ENCODE measurements at places on chromosomes 2 and 18.

DNA sequence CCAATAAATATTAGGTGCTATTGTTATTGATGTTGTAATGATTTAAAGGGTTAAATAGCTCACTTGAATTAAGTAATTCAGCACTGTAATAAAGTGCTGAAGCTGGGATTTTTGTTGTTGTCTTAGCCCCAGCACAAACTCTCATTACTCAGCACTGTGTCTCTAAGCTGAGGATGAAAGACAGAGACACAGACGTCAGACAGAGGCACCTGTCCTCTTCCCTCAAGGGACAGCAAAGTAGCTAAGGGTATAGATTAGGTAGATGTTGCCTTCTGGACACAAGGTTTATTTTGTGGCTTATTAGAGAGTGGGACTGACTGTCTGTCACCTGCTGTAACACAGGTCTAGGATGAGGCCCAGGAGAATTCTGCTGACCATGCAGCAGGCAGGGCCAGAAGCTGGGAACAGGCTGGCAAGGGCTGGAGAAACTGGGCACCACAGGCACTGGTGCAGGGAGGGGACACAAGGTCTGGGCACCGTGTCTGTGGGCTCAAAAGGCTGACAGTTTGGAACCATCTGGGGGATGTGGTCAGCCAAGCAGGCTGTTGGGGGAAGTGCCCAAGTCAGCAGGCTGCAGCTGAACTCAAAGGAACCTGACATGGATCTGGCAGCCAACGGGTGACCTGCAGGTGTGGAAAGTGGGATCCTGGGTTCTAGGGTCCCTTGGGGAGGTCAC lies 20.0 kb upstream of the PTPN4 start:
- DNase-seq: no peak

DNA sequence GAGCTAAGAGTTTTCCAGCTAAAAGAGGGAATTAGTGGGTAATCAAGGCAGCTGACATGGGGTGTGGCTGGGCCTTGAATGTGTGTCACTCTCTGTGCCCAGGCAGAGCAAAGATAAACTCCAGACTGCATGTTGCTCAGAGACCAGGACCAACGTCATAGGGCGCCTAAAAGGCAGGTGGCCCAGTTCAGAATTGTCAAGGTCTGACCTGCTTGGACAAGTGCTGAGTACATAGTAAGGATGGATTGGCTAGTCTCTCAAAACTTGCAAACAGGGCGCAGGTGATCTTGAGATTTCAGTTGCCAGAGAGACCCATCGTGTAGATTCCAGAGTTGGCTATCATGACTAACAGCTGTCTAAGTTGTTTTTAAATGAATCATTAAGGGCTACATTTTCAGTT lies 19.0 kb downstream of the CLUL1 start:
- no peak for DNase-seq

DNA sequence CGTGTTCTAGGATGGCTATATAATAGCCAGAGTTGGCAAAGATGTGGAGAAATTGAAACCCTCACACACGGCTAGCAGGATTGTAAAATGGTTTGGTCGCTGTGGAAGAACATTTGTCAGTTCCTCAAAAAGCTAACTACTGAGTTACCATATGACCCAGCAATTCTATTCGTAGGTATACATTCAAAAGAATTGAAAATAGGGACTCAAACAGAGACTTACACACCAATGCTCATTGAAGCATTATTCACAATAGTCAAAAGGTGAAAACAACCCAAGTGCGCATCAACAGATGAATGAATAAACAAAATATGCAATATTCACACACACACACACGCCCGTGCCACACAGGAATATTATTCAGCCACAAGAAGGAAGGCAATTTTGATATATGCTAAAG lies 98.7 kb downstream of the PLA2R1 start:
- DNase-seq: no peak

- no peak for DNase-seq
Measured at GRCh38 chr2:32788114-32788513, 158.6 kb upstream of the LTBP1 start.

DNA sequence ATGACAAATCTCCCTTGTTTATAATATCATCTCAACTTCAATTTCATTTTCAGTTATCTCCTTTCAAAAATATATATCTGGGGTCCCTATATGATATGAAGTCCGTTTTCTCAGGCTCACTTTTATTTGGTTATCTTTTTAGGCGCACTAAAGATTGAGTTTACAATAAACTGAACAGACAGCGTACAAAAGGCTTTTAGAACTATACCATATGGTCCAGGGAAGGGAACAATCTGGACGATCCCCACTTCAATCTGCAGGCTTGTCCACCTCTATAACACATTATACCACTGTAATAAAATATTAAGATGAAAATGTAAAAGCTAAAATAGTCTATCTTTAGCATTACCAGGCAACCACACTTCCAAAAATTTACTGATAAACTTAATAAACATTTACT lies 289.9 kb downstream of the ZEB2 start:
- DNase-seq: no peak

- DNase-seq: no peak
Measured at GRCh38 chr2:36404318-36404717, 48.7 kb downstream of the CRIM1 start.

GRCh38 chr18:61683856-61684255 lies 209.0 kb downstream of the RNF152 start:
- no peak for DNase-seq

GRCh38 chr2:224359569-224359968 lies 42.3 kb downstream of the FAM124B start:
- no peak for DNase-seq

GRCh38 chr2:50290718-50291117 lies 741.2 kb downstream of the NRXN1 start:
- DNase-seq: no peak

- DNase-seq: no peak
Measured at GRCh38 chr2:38605298-38605830, 2.6 kb upstream of the HNRNPLL start.

GRCh38 chr2:122167515-122167914 lies 412.1 kb downstream of the TSN start:
- no peak for DNase-seq

DNA sequence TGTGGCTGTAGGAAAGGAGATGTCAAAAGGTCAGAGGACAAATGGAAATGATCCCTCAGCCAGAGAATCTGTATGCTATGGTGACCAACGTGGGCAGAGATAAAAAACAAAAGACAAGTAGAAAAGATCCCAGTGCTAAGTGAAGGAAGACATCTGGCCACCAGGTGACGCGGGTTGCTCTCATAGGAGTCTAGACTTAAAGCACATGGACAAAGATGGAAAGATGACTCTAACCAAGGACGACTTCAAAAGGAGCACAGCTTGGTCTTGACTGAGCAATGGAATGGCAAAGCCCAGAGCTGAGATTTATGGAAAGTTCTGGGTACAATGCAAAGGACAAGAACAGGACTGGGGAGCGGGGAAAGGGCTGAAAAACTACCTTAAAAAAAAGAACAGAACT lies 96.8 kb downstream of the CLIP4 start:
- DNase-seq: no peak

- no peak for DNase-seq
Measured at GRCh38 chr2:28567061-28567471, 71.2 kb downstream of the PLB1 start.

- no peak for DNase-seq
Measured at GRCh38 chr2:239692362-239692851, 291.6 kb upstream of the HDAC4 start.

- no peak for DNase-seq
Measured at GRCh38 chr2:37466533-37467222, 122.2 kb downstream of the QPCT start.

DNA sequence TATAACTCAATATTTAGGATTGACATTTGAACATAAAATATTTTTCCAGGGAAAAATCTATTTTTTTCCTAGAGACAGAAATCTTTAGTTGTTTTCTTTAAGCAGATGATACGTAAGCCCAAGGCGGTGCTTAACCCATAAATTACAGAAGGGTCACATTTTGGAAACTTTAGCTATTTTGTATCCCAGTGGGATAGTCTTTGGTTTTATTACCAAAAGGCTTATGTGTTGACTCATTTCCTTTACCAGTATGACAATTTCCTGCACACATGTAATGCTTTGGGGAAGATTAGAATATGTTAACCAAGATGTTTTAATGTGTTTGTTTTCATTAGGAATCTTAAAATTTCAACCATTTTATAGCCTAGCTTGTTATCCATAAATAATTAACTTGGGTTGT lies 24.8 kb downstream of the DYNC1I2 start:
- DNase-seq: no peak

DNA sequence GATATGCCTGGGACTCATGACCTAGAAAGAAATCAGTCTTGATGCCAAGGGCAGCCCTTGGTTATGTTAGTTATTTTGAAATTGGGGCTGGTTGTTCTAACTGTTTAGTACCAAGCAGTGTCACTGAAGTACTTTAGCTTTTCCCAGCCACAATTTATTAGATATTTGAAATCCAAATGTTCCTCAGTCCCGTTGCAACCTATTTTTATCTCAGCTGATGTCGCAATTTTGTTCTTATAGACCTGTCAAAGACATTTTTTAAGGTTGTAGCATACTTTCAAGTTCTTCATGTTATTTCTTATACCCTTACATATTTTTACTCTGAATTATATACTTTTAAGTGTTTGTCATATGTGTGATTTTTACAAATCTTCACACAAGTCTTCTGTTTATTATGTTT lies 100.1 kb downstream of the LRP1B start:
- DNase-seq: no peak

DNA sequence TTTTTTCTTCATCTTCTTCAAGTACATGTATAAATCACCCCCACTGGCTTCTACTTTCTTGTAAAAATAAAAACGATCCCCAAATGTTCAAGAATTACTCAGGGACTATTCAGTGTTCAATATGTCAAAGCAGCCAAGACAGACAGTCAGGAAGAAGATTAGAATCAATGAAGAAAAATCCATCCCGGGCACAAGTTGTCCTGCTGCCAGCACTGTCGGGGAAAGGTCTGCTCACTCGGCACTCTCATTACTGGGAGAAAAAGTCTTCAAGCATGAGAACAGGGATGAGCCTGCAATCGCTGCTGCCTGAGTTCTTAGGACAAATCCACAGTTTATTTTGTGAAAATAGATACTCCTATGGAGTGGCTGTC lies 482.8 kb upstream of the KLHL29 start:
- DNase-seq: no peak

- no peak for DNase-seq
Measured at GRCh38 chr2:113709022-113709421, 47.4 kb downstream of the SLC35F5 start.

- no peak for DNase-seq
Measured at GRCh38 chr18:1840878-1841277, 730.4 kb downstream of the METTL4 start.

DNA sequence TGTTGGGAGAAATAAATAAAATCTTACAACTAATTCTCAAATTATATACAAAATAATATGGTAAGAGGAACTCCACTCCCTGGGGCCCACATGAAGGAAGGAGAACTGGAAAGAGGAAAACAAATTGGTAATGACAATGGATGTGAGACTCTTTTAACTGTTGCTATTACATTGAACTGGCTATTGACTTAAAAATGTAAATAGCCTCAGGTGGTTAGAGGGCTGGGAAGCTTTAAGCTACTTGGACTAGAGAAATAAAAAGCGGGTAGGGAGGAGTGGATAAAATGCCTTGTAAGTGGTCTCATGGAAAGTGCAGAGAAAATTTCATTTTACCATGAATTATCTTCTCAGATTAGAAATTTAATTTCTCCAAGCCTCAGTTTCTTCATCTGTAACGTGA lies 64.1 kb downstream of the KCNJ3 start:
- no peak for DNase-seq

GRCh38 chr2:151767536-151767935 lies 33.3 kb upstream of the NEB start:
- DNase-seq: no peak

- no peak for DNase-seq
Measured at GRCh38 chr2:150806336-150806735, 318.9 kb upstream of the RND3 start.

- no peak for DNase-seq
Measured at GRCh38 chr2:56680971-56681631, 497.3 kb downstream of the CCDC85A start.

GRCh38 chr2:158004126-158004764 lies 97.4 kb upstream of the UPP2 start:
- DNase-seq: no peak

DNA sequence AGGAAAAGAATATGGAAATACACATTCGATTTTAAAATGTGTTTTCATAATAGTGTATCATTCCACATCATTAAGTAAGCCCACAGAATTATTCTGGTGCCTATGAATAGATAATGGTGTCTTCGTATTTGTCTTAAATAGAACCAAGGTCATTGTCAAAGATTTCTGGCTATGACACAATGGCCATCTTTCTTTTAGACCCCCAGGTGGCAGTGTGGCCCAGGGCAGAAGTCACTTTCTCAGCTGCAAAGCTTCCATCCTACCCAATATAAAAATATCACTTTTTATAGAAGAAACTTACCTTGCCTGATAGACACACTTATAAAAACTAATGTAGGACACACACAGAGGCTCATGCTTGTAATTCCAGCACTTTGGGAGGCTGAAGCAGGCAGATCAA lies 57.5 kb downstream of the ZRANB3 start:
- DNase-seq: no peak

DNA sequence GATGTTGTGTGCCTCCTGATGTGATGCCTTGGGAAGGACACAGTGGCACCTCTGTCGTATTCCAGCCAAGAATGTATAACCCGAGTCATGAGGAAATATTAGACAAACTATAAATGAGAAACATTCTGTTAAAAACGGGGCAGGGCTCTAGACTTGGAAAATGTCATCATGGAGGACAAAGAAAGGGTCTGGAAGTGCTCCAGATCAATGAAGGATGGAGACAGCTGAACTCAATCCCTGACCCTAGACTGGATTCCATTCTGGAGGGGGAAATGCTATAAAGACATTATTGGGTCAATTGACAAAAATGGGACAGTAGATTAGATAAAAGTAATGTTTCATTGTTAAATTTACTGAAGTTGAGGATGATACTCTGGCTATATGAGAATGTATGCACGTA lies 92.1 kb downstream of the SLC4A3 start:
- DNase-seq: no peak

GRCh38 chr18:22856870-22857269 lies 76.3 kb upstream of the RBBP8 start:
- no peak for DNase-seq

DNA sequence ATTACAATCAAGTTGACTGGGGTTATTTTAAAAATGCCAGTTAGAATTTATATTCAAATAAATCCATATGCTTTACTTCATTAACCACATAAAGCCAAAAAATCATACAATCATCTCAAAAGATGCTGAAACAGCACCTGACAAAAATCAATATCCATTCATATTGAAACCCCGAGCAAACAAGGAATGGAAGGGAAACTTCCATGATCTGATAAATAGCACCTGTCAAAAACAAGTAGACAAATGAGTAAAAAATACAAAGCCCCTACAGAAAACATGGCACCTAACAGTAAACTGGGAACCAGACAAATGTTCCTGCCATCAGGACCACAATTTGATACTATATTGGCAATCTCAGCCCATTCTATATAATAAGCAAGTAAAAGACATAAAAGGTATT lies 227.5 kb downstream of the HDAC4 start:
- no peak for DNase-seq
